ENCODE measurements at places on chromosomes 1 and 21.

DNA sequence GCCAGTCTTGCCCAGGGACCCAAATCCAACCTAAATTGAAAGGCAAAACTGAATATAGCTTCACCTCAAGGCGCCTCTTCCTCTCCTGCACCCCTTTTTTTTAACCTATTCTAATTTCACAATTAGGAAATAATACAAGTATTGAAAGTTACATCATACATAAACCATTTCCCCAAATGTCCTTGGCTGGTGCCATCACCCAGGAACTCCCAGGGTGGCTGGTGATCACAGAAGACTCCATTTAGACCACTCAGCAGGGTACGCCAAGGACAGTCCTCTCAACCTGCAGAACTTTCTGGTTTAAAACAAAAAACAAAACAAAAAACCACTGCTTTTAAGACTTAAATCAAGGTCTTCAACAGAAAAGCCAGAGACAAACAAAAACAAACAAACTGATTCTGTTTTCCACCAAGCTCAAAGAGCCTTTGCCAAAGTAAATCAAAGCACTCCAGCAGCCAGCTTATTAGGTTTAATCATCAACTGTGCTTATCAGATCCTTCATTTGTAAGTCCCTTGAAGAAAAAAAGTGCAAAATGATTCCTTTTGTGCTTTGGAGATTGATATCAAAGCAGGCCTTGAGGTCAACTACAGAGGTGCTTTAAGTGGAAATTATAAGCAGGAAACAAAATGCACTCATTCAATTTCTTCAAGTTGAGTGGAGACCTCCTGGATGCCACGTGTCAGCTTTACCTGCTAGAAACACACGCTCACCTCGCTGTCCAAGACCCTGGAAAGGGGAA lies 113.0 kb downstream of the ETS2 start:
- no peak for DNase-seq

GRCh38 chr1:8662380-8663072 lies 154.9 kb downstream of the RERE start:
- DNase-seq: no peak

- no peak for DNase-seq
Measured at GRCh38 chr1:37237948-37238347, 203.6 kb upstream of the GRIK3 start.

DNA sequence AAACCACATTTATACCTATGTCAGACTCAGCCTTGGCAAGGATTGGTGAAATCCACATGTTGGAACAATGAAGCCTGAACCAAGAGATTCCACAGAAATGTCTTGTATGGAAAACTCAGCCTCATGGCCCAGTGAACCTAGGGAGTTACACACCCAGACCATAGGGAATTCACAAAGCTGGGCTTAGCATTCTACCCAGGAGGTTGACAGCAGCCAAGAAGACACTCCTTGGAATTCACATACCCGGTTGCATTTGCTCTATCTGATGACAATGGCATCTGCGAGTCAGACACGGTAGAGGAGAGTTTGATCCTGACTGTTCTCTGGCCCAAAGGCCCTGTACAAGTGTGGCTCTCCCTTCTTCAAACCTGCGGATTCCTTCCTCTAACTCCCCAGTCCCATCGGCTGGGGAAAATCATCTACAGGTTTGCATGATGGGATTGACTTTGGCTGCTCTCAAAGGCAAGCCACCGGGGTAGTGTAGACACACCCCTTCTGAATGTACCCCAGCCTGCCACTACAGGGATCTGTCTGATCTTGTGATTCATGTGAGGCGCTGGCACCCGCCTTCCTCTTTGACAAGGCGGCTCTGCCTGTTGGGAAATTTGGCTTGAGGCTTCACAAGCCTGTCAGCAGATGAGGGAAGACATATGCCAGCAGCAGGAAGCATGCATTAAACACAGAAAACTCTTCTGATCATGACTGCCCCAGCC lies 297.3 kb upstream of the KAZN start:
- no peak for DNase-seq

DNA sequence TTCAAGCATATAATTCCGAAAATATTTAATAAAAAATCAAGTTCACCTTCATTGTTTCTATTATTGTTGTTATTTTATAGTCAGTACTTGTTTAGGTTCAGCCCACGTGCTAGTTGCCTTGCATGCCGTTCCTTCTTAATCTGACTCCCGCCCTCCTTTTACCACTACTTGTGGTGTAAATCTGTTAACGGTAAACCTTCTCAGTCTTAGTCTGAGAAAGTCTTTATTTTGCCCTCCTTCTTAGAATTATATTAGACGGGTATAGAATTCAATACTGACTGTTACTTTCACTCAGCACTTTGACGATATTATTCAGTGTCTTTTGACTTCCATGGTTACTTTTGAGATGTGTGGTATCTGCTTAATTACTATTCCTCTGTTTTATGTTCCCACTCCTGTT lies 104.8 kb downstream of the RGL1 start:
- DNase-seq: no peak

- DNase-seq: no peak
Measured at GRCh38 chr1:223319398-223319797, 44.6 kb downstream of the SUSD4 start.

GRCh38 chr1:26169198-26169554 lies 413 bp upstream of the C1orf232 start:
- no peak for DNase-seq

DNA sequence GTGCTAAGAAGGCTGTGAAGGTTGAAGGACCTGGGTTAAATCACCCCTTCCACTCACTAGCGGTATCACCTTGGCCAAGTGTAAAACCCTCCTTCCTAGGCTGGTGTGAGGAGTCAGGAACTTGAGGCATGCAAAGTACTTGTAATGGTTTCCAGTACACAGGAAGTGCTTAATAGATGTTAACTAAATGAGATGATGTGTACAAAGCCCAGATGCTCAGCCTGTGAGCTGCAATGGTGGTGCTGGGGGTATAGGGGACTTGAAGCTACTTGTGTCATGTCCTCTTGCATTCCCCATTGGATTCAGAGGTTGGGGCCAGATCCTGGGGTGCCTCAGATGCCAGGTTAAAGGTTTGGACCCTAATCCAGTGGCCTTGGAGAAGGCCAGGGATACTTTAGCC lies 75.5 kb downstream of the EPHB2 start:
- no peak for DNase-seq

DNA sequence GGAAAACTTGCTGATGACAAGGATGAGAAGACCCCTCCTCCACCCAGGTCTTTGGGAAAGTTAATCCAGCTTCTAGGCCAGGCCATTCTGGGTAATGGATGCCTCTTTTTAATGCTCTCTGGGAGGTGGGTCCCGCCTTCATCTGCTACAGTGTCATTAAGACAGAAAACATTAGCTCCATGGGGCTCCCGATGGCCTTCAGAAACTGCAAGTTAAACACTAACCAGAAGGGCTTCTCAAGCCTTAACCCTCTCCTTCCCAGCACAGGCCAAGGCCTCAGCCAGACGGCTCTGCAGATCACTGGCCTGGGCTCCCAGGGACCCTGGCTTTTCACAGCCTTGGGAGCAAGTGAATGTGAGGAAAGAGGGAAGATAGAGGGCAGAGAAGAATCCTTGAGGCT lies 364.9 kb downstream of the MATN1 start:
- no peak for DNase-seq

- no peak for DNase-seq
Measured at GRCh38 chr1:215023155-215023832, 59.2 kb upstream of the KCNK2 start.

DNA sequence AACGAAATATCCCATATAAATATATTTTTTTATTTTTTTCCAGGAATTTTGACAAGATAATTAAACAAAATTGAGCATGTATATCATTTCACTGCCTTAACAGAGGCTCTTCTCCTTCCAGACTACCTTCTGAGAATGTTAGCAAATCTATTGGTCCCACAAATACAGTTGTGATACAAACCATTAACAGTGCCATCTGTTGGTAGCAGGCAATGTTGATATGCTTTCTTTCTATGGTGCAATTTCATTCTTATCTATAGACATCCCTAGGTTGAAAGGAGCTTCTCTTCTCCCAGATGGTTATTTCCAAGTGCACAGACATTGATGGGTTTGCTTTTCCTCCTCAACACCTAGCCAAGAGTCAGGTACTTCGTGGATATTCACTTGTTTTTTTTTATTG lies 303.6 kb downstream of the USH2A start:
- no peak for DNase-seq

Measured in NCI-H2081 treated with DMSO at 0.1 percent for 48 hours (cell line).